ENCODE measurements at places on chromosomes 7 and 10.

GRCh38 chr10:16436367-16436757 is 448 bp upstream of the PTER start:
- DNase-seq = no peak

- DNase-seq = no peak
Measured at GRCh38 chr10:24552346-24553016, 171.2 kb downstream of the ARHGAP21 start.

GRCh38 chr7:36295090-36295489 is 94.6 kb upstream of the ANLN start:
- DNase-seq = no peak

DNA sequence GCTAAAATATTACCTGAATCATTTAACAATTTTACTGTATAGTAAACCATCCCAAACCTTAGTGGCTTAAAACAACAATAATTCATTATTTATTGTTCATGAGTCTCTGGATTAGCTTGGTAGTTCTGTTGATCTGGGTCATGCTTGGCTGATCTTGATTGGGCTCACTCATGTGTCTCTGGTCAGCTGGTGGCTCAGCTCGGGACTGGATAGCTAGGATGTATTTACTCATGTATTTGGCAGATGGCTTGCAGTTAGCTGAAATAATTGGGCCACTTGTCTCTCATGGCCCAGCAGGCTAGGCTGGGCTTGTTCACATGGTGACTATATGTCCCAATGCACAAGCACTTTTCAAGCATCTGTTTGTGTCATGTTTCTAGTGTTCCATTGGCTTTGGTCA is 262.8 kb downstream of the BBS9 start:
- DNase-seq = no peak

GRCh38 chr7:157032644-157033482 is 22.4 kb upstream of the MNX1 start:
- DNase-seq = no peak

DNA sequence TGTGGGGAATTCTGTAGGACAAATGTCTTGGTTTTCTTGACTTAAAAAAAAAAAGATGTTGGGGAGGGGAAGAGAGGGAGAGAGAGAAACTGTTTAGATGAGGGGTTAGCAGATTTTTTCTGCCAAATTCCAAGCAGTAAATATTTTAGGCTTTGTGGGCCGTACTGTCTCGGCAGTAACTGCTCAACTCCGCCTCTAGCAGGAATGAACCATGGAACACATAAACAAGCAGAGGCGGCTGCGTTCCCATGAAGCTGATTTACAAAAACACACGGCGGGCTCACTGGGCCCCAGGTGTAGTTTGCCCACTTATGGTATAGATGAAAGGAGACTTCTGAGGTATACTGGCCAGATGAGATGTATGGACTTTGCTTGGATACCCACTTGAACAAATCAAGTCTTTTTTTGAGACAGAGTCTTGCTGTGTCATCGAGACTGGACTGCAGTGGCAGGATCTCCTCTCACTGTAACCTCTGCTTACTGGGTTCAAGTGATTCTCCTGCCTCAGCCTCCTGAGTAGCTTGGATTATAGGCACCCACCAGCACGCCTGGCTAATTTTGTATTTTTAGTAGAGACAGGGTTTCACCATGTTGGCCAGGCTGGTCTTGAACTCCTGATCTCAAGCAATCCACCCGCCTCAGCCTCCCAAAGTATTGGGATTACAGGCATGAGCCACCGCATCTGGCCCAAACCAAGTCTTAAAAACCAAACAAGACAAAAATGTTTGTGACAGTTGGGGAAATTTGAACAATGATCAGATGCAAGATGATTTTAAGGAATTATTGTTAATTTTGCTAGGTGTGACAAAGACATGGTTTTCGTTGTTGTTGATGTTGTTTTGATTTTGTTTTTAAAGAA is 9.7 kb upstream of the ADAMTS14 start:
- no peak for DNase-seq

- DNase-seq = no peak
Measured at GRCh38 chr10:12111528-12111927, 17.9 kb upstream of the SEC61A2 start.

DNA sequence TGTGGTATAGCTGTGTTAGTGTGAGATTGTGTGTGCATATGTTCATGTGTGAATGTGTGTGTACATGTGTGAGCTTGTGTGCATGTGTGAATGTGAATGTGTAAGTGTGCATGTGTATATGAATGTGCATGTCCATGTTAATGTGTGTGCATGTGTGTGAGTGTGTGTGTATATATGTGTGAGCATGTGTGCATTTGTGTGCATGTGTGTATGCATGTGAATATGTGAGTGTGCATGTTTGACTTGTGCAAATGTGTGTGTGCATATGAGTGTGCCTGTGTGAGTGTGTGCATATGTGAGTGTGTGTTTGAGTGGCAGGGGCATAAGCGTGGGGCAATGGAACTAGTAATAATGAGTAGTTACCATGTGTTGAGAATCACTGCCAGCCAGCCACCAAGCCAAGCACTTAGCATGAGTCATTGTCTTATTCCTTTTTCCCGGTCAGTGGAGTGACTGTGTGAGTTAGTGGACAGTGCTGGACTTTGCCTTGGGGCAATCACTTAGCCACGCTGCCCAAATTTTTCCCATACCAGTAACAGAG is 46.3 kb upstream of the SHH start:
- peak; percentile 52 for DNase-seq

- no peak for DNase-seq
Measured at GRCh38 chr7:135519233-135519688, 9.4 kb upstream of the CNOT4 start.

DNA sequence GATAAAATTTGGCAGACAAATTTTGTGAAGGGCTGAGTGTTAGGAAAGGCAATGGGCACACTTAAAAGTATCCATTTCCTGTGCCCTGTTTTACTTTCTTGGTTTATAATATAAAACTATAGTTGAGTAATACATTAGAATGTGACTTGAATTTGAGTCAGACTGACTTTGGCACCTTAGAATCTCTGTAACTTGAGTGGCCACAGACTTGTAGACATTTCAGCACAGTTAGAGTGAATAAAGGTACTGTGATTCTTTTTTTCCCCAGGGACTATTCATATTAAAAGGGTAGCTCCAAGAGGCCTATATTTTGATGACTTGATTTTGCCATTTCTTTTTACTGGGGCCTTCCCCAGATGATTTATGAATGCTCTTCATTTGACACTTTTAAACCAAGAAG is 22.4 kb downstream of the GBF1 start:
- DNase-seq = peak; percentile 37

- DNase-seq = no peak
Measured at GRCh38 chr7:27434756-27435400, 192.3 kb downstream of the EVX1 start.

- no peak for DNase-seq
Measured at GRCh38 chr10:123221418-123221817, 67.2 kb downstream of the BUB3 start.

- no peak for DNase-seq
Measured at GRCh38 chr10:121032460-121032859, 181.3 kb downstream of the WDR11 start.

- DNase-seq = no peak
Measured at GRCh38 chr10:58331646-58332045, 3.2 kb upstream of the UBE2D1 start.

GRCh38 chr10:99331207-99331803 is 2.1 kb downstream of the CNNM1 start:
- DNase-seq = no peak

DNA sequence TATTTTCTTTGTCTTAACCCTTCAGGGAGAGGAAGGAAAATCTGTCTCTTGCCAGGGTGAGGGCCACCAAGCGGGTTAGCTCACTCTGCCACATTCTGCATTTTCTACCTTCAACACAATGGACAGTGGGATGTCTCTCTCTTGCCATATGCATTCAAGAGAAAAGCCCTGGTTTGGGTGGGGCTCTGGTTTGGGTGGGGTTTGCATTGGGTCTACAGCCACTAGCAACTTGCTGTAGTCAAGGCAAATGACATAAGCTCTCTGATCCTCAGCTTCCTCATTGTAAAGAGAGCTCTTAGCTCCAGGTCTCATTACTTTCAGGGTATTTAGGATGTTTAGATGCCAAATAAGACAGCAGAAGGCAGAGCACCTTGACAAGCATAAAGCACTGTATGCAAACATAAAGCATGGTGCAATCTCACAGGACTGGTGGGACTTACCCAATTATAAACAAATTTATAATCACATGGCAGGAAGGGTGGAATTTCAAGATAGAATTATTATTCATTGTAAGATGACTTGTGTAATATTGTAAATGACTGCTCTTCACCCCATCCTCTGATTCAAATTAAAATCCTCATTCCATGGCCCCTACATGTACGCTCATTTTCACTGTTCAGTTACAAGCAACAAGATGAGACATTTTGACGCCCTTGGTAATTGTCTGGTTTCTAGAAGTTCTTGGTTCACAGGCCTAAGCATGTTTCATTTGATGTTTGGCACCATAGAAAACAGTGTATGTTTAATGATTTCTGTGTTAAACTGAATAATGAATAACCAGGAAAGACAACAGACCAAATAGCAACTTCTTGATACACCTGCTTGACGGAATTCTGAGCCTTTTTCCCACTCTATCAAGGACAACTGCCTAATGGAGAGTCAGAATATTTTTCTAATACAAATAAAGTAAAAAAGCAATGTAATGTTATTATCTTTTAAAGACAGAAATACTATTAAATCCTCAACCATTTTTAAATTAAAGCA is 258.9 kb downstream of the KCNMA1 start:
- DNase-seq = no peak

- DNase-seq = peak; percentile 29
Measured at GRCh38 chr10:123027861-123028260, 19.1 kb downstream of the ACADSB start.

DNA sequence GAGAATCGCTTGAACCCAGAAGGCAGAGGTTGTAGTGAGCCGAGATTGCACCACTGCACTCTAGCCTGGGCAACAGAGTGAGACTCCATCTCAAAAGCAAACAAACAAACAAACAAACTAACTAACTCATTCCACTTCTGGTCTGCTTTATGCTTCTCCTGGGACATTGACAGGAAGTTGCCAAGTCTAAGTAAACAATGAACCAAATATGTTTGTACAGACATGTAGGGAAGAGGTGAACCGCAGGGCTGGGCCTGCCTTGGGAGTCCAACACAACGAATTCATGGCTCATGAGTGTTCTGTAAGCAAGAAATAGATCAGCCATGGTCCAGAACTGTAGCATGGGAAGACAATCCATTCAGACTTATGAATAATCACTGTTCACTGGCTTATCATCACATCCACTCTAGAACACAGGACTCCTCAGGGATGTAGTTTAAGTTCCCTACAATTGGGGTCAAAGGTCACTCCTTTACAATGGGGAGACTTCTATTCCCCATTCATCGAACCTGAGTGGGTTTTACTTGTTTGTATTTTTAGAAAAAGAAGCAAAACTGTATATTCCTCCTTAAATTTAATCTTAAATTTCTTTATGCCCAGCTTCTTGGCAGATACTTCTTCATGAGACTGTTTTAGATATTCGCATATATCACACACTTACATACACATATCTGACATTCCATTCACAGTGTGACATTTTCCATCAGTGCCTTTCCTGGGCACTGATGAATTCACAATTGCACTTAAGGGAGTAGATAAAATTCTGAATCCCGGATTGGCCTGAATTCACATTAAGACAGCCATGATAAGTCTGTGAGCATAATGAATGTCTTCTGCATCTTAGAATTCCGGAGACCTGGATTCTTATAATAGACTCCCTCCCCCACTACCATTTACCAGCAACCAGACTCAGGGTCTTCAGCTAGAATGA is 159.1 kb upstream of the EEPD1 start:
- DNase-seq = no peak

GRCh38 chr10:130246113-130246512 is 109.9 kb downstream of the GLRX3 start:
- no peak for DNase-seq

GRCh38 chr7:26593896-26594295 is 270.5 kb downstream of the SKAP2 start:
- DNase-seq = no peak

DNA sequence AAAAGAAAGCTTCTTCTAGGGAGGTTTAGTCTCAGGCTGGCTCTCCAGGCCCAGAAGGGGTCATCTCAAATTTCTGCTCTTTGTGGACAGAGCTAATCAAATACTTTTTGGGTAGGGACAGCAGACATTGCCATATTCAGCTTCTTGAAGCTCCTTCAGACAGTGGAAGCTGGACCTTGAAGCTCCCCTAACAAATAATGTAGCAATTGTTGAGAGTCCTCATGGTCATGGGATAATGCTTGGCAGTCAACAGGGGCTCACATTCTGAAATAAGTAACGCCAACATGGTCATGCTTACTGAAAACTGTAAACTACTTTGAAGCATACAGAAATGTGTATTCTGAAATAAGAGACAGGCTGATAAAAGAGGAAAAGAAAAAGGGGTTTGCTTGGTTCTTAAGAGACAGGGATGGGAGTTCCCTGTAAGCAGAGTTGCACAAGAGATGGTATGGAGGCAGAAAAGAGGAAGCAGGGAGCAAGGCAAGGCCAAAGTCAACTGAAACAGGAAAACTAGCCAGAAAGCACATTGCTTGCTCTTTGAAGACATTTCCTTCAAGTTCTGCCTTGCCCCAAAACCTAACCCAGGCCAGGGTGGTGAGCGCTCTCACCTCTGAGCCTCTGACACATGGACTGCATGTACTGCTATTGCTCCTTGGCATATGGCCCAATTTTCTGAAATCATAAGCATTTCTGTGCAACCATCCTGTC is 53.1 kb upstream of the KMT2E start:
- no peak for DNase-seq

- peak; percentile 71 for DNase-seq
Measured at GRCh38 chr10:6461961-6462360, 118.1 kb downstream of the PRKCQ start.

GRCh38 chr10:73407495-73407894 is 6.4 kb downstream of the ANXA7 start:
- DNase-seq = no peak

- peak; percentile 70 for DNase-seq
Measured at GRCh38 chr10:80196270-80196949, 8.9 kb downstream of the ANXA11 start.

GRCh38 chr10:103181244-103181643 is 11.8 kb downstream of the NT5C2 start:
- no peak for DNase-seq

DNA sequence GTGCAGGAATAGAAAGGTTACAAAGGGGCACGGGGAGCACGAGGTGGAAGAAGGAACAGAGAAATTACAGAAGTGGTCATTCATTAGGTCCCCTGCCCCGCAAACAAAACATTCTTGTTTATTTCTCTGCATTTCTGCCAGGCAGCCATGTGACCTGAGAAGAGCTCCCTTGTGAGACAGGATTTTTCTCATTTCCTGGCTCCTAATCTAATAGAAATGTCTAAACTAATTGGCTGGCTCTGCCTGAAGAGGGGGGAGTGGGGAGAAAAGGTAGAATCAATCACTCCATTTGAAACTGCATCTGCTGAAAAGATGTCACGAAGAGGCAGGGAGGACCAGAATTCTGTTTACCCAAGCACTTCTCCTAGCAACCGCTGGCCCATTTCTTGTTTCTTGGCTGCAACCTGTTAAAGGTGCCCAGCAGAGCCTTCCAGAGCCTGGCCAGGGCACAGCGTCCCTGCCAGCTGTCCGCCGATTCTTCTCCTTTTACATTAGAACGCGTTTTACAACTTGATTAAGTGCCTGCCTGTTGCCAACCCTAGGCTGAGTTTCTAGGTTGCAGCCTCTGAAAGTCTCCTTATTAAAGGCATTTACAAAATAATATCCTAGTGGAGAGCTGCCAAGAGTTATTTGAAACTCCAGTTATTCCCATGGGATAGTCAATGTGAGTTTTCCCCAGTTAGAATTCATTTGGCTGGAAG is 1227.6 kb downstream of the TYW1 start:
- DNase-seq = no peak

- no peak for DNase-seq
Measured at GRCh38 chr7:5703572-5704533, 77.6 kb downstream of the RNF216 start.

Data from RCC 7860 (cell line).